Activated naive CD8-positive, alpha-beta T cell treated with anti-CD3 and anti-CD28 coated beads, Interleukin-2, amount 50 U/mL, for 16 hours (primary cell): ENCODE measurements at places on chromosomes 11 and 22.

GRCh38 chr11:105929084-105929955, 92.7 kb downstream of the MSANTD4 start:
- no peak for DNase-seq

GRCh38 chr11:34197256-34197655, 91.8 kb downstream of the NAT10 start:
- no peak for DNase-seq

- no peak for DNase-seq
Measured at GRCh38 chr11:944711-945470, 19.2 kb downstream of the AP2A2 start.

DNA sequence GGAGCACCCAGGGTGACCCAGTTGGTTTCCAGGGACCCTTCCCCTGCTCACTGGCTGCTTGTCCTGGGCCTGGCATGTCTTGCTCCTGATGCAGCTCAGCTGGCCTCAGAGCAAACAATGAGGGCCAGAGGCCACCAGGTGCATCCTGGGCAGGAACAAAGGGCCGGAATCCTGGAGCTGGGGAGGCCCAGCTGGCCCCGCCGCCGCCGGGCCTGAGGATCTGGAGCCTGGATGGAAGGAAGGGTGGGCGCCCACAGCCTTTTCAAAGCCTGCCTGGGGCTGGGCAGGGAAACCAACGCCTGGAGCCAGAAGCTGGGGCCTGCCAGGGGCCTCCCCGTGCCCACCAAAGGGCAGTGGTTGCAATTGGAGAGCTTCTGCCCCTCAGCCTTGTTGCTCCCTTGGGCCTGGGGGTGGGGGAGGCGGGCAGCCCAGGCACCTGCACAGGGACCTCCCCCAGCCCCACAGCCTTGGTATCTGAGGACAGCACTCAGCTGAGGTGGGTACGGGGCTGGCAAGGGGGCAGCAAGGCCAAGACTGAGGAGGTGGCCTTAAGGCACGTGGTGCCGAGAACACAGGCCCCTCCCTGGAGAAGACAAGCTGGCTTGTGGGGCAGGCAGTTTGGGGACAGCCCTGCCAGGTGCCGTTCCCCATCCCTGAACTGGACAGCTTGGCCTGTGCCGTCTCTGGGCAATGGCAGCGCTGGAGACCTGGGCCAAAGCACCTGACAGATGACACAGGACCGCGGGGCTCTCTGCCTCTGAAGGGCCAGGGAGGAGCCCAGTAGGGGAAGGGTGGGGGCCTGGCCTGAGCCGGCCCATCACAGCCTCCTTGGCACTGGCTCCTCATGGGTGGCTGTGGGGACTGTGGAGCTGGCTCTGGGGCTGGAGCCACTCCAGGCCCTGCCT, 7.1 kb upstream of the ADORA2A start:
- DNase-seq: no peak

- DNase-seq: no peak
Measured at GRCh38 chr22:30078320-30079311, 1.6 kb upstream of the HORMAD2 start.

- no peak for DNase-seq
Measured at GRCh38 chr11:93655581-93656255, 5.8 kb upstream of the CEP295 start.
